Activated CD4-positive, alpha-beta T cell treated with anti-CD3 and anti-CD28 coated beads, Interleukin-2, amount 10 ng/mL, durations not matched to agents 7 days and 5 days (primary cell): ENCODE measurements at places on chromosomes 1 and 21.

DNA sequence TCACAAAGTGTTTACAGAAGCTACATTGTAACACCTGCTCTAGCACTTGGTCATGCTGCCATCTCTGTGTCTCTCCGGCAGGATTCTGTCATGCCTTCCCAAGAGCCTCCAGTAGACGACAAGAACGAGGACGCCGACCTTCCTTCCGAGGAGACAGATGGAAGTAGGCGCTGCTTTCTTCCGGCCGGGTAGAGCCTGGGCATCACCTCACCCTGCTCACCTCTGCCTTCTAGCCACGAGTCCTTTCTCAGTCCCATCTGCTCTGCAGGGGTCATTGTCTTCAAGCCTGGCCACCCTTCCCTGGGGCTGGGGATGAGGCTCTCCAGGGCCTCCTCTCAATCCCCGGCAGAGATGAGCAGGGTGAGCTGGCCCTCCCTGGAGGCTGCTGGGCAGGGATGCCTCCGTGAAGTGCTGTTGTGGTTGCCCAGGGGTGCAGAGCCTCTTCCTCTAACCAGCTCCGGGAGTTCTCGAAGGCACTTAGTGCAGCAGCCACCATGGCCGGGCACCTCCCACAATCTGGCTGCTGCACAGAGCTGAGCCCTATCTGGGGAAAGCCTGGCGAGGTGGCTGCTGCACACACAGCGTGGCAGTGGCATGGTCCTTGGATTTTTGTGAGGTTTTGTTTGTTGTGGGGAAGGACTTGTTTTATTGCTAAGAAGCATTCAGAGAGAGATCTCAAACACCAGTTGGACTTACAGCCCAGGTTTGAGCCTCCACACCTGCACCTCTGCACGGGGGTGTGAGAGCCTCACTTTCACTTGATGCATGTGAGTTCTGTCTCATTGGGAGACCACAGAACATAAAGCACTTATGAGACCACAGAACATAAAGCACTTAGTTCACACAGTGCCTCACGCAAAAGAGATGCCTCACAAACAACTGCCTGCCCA is 48.4 kb downstream of the FAAP20 start:
- DNase-seq, result peak; percentile 60

DNA sequence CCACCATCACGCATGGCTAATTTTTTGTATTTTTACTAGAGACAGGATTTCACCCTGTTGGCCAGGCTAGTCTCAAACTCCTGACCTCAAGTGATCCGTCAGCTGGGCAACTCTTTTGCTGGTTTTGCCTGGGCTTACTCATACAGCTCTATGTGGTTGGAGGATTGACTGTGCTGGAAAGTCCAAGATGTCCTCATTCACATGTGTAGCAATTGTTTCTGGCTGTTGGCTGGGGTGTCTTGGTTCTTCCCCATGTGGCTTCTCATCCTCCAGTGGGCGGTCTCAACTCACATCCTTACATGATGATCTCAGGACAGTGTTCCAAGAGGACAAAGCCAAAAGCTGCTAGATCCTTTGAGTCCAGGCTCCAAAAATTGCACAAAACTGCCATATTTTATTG is 53.3 kb downstream of the TEX35 start:
- no peak for DNase-seq

DNA sequence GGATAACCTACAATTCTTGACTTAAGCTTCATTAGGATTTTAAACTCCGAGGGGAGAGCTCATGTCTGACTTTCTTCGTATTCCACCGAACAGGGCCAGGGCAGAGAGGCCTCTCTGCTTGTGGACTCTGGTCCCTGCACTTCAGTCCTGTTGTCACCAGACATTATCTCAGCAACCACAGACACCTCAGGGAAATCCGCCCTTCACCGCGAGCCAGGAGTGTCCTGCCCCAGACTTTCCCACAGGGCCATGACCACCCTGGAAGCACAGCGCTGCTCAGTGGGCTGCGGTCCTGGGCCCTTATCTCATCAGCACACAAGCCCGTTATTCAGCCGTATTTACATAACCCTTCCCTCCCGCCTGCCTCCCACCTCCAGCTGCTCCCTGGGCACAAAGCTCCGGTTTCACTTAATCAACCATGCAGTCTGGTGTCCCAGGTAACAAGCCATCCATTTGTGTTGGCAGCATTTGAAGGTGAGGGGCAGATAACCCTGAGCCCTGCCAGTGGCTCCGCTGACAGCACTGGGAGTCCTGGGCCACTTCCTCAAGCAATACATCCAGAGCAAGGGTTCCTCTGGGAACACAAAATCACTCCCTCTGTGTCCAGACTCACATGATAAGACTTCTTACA is 122.8 kb upstream of the RAB4A start:
- DNase-seq, result no peak

DNA sequence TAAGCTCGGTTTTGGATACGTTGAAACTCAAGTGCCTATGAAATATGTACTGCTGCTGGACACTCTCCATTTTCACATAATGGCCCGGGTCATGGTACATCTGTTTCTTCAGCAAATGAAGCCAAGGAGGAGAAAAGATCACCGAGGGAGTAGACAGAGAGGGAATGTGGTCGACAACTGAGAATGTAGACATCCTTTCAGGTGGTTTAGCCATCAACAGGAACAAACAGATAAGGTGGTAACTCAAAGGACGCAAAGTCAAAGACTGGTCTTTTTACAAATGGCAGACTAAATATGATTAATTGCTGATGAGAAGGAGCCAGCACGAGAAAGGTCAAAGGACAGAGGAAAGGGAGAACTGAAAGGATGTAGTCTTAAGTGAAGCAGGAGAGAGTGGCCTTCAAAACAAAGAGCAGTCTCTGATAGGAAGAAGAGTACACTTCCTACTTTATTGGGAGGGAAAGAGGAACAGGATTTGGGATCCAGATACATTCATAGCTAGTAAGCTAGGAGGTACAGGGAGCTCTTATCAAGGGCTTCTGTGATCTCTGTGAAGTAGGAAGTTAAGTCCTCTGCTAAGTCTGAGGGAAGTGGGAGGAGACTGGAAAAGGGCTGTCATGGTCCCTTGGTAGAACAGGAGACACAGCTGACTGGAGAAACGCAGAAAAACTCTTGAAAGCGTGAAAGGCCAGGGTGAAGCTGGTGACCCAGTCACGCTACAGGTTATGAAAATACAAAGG is 28.3 kb downstream of the NUP133 start:
- no peak for DNase-seq

DNA sequence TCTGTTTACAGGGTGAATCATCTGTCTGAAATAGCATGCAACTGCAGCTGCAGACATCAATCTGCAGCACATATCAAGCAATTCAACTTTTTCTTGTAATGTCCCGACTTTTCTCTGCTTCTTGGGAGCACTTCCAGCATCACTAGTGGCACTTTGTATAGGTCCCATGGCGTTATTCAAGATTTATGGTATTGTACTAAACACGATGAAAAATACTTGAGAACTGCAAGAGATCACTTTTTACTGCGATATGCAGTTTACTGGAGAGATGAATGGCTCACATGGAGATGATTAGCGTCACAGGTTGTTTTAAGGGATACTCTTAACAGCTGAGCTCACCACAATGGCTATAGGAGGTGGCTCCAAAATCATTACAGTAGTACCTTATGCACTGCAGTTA is 7.2 kb upstream of the SCMH1 start:
- no peak for DNase-seq

GRCh38 chr21:43866260-43866629 is 1.2 kb downstream of the AGPAT3 start:
- DNase-seq, result peak; percentile 48

- DNase-seq, result no peak
These were observed 3.6 kb downstream of the ADGRL2 start for GRCh38 chr1:81804312-81804711.

DNA sequence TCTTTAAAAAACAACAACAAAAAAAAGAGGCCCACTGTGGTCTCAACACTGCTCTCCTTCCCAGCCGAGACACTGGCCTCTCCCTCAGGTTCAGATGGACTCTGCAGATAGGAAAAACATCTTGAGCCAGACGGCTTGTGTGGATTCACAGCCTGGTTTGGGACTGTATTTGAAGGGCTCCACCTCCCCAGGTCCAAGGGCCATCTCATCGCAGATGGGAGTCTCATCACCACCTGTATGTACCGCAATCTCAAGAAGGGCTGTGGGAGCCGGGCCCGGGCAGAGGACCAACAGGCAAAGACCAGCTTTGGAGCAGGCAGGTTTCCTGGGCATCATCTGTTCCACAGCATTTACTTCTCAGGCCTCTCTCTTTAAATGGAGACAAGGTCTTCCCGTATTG is 10.3 kb downstream of the ZBTB48 start:
- DNase-seq, result no peak

DNA sequence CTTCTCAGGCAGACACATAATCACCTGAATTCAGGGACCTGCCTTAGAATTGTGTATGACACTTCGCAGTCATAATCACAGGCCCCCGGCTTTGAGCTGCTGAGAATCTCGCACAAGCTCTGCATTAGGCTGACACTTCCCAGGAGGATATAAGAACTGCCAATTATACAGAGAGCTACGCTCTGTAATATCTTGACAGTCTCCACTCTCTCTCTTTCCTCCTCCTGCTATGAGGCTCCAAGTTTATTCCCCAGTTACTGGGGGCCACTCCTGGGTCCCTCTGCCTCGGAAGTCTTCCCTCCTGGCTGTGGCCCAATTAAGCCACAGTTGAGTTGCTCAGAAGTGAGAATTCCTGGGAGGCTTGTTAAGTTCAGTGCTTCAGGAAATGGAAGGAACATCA is 42.7 kb downstream of the EBNA1BP2 start:
- no peak for DNase-seq

DNA sequence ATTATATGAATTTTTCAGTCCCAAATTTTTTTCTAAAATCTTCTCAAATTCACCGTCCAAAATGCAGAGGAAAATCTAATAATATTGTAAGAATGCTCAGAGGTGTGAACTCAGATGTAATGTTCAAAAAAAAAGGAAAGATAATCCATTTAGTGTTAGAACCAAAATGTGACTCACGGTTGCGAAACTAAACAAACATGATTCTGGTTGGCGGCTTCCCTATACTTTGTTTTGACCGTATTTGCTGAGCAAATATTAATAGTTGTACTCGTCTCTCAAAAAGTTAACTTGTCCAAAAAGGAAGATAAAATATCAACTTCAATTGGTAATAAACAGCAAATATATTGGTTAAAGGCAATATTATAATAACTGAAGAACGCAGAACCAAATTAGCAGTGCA is 34.4 kb downstream of the ZSWIM5 start:
- no peak for DNase-seq

GRCh38 chr1:196535727-196536126 is 72.5 kb downstream of the KCNT2 start:
- no peak for DNase-seq

DNA sequence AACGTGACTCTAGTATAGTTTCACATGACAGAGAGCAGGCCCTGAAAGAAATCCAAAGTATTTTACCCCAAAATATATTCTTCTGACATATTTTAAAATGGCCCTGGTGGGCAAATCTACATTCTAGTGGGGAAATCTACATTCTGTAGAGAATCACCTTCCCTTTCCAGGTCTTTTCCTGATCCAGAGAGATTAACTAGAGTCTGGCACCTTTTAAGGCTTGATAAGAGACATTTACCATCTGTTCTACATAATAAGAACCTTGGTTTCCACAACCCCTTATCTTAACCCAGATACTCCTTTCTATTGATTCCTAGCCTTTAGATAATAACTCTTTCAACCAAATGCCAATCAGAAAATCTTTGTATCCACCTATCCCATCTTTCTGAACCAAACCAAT is 17.0 kb upstream of the L1TD1 start:
- DNase-seq, result no peak

DNA sequence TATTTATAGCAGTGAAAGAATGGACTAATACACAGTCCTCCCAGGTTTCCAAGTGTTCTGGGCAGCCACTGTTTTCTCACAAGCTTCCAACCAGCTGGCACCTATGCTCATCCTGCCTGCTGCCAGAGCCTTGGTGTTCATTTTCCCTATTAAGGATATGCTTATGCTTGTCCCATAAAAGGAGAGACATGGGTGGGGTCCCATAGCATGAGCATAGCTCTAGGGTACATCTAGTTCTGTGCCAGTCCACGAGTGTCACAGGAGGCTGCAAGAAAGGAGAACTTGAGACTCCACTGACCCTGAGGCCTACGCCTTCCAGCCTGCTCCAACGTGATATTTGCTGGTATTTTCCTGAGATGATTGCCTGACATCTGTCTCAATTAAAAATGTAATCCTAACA is 192.4 kb upstream of the PTGFR start:
- no peak for DNase-seq

DNA sequence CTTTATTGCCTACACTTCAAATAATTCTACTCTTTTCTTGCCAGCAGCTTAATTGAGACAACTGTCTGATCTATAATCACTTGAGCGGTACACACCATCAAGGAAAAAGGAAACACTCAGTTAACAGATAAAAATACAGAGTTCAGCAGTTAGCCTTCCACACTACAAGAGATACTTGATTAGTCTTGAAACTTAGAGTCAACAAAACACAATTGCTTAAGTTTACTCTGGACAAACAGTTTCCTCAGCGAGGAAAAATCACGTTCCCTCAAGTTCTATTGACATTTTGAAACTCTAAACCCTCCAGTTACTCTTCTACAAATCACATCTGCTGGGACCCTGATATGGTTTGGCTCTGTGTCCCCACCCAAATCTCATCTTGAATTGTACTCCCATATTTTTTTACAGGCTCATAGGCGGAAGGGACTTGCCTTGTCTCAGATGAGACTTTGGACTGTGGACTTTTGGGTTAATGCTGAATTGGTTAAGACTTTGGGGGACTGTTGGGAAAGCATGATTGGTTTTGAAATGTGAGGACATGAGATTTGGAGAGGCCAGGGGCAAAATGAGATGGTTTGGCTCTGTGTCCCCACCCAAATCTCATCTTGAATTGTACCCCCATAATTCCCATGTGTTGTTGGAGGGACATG is 140.4 kb downstream of the CDC7 start:
- no peak for DNase-seq

DNA sequence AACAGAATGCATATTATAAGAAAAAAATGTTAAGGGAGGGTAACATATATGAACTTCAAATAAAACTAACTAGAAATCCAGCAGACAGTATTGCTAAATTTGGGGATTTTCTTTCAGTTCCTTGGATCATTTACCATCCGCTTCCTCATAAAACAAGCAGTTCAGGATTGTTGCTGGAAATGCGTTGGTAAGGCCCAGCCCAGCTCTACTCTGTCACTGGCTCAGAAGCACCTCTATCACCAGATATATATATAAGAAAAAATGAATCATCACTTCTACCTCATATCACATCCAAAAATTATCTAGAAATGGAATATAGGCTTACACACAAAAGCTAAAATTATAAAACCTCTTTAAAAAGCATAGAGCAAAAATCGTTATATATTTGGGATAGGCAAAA is 28.2 kb upstream of the COG2 start:
- no peak for DNase-seq

DNA sequence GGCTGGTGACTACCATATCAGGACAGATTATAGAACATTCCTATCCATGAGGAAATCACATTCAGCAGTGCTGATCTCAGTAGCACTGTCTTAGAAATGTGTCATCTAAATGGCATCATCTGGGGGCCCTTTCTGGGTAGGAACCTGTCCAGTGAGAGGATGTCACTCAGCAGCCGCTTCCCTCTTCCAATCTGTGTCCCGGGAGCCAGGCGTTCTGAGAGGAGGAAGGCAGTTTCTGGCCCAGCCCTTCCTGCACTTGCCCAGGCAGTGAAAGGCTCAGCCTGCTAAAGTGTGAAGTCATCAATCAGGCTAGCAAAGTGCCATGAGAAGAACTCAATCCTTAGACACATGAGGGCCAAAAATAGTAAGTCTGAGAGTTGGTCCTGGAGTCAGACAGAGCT is 25.6 kb downstream of the RAB4A start:
- DNase-seq, result no peak

GRCh38 chr1:170306948-170307347 is 161.2 kb downstream of the NTMT2 start:
- DNase-seq, result no peak
